ENCODE measurements at places on chromosomes 11 and 22.

GRCh38 chr11:92190535-92191206 is 33.9 kb upstream of the FAT3 start:
- DNase-seq = no peak

DNA sequence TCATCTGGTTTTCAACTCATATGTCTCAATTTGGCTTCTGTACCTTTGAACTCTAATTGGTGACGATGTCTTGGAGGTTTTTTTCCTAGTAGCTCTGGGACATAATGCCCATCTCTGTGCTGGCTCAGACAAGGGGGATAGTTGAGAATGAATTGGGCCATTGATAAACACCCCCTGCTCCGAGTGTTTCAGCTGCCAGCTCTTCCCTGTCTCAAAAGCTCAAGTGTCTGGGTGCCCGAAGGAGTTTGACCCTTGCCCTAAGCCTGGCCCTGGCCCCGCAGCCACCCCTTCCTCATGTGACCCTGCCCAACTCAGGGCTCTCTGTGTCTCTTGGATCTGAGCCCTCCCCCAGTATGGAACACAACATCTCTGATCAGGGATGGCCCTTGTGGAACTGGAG is 3.0 kb downstream of the INSC start:
- no peak for DNase-seq

DNA sequence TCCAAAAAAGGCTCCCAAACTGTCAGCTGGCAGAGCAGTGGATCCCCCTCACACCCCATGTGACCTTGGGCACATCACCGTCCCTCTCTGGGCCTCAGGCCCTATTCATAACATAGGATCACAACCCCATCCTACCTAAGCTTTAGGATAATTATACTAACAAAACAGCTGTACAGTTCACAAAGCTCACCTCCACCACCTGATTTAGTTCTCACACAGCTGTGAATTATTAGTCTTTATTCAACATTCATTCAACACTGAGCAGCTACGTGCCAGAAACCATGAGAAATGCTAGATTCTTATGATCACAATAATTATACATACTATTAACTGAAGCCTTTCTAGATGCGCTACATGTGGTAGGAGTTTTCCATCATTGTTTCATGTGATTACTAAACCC is 9.5 kb downstream of the WNT11 start:
- DNase-seq = no peak

GRCh38 chr22:50530877-50531545 is 1.2 kb upstream of the TYMP start:
- DNase-seq = peak; percentile 69

- no peak for DNase-seq
Observed at GRCh38 chr11:11981840-11982239, 26.6 kb downstream of the DKK3 start.

GRCh38 chr11:124920870-124921609 is 2.0 kb downstream of the HEPN1 start:
- peak; percentile 68 for DNase-seq

- DNase-seq = no peak
Observed at GRCh38 chr11:120500414-120501071, 11.0 kb upstream of the GRIK4 start.

- DNase-seq = no peak
Observed at GRCh38 chr11:128464878-128465450, 122.4 kb downstream of the ETS1 start.

DNA sequence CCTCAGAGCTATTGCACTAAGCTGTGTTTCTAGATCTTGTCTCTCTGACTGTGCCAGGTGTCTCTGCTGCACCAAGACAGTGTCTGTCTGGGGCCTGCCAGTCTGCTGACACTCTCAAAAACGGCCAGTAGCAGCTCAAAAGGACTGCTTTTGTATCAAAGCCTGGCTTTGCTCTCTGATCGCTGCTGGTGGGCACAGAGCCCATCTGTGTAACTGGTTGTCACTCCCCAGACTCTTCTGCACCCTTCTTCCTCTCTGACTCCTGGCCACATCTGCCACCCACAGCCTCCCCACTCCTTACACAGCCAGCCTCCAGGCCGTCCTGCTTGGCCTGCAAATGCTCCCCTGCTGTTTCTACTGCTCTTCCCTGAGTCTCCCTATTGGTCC is 26.5 kb downstream of the MED15 start:
- DNase-seq = no peak

DNA sequence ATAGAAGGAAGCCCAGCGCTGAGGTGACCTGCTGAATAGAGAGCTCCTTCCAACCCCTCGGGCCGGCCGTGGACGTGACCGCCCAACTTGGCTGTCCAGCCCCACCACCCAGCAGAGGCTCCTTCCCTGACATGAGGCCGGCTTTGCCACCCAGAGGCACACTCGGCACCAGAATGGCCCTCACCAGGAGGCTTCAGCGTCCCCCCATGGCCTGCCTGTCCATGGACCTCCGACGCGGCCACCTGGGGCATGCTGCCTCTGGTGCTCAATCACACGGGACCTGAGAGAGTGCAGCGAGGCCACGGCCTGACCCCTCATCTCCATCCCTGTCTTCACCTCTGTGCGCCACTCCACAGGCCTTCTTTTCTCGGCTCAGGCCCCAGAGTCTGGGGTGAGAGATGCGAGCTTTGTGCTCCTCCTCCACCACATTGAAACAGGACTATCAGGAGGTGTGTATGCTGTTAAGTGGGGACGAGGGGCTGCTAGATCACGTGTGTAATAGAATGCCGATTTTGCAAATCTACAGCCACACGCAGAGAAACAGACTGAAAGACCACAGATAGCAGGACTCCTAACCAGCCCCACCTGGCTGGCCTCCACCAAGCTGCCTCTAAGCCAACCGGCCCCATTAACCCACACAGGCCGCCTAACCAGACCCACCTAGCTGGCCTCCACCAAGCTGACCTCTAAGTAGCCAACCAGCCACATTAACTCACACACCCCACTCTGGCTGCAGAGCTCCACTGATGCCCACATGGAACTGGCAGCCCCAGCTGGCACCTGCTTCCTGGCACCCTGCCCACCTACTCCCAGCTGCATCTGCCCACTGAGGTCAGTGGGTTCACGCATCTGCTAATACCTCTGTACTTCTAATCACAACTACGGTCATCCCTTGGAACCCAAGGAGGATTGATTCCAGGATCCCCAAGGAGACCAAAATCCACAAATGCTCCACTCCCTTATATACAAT is 20.7 kb downstream of the LINC01488 start:
- DNase-seq = no peak

DNA sequence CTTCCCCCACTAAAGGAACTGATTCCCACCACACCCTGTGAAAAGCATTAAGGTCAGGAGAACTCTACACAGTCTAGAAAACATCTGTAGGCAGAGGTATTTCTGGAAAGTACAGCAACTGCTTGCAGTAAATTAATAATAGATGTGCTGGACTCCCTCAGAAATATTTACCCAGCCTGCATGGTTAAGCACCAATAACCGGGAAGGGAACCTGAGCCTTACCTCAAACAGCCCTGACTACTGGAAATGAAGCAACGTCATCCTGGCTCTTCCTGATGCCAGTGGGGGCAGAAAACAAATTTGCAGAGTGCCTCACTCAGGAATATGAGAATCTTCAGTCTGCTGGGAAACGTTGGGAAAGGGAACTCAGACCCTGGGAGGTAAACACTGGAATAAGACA is 318.1 kb downstream of the TENM4 start:
- DNase-seq = no peak

DNA sequence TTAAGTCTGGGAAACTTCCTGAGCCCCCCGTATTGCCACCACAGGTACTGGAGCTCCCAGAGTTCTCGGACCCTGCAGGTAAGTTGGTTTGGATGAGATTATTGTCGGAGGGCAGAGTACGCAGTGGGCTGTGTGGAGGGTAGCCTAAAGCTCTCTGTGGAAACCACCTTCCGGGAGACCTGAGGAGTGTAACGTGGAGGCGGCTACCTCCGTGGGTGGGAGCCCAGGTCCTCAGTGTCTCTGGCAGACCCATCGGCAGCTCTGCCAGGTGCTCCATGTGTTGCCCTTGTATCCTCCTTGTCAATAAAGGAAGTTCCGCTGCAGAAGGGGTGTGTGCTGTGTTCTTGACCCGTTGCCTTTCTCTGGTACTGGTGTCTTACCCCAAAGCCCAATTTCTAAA is 61.4 kb downstream of the SYT13 start:
- no peak for DNase-seq

Data from stimulated activated CD4-positive, alpha-beta T cell treated with anti-CD3 and anti-CD28 coated beads, TNF-alpha, amount 100 ng/mL, for 1 hour (primary cell).